ENCODE measurements at places on chromosomes 1 and 21.

DNA sequence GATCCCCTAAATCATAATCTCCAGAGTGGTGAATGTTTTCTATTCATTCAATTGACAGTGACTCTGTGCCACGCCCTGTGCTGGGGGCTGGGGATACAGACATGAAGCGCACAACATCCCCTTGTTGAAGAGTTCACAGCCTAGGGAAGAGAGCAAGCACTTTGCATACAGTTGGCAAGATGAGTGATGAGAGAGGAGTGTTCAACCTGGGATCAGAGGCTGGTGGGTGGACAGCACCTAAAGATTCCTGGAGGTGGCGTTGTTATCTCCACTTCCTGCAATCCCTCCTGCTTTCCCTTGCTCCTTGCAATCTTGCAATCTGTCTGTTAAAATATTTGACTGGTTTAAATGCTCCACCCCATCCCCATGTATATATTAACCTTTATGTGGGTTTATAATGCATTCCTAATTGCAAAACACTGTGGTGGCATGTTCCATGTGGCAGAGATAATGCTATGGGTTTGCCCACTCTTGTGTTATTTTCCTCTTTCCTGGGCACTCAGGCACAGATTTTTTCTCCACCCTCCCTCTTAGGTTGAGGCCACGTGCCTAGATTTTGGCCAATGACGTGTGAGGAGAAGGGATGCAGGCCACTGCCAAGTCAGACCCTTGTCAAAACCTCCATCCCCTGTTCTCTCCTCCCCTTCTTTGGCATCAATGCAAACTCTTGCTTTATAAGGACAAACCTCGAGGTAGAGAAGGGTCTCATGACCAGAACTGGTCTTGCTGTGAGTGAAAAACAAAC lies 36.2 kb upstream of the GADD45A start:
- no peak for DNase-seq

DNA sequence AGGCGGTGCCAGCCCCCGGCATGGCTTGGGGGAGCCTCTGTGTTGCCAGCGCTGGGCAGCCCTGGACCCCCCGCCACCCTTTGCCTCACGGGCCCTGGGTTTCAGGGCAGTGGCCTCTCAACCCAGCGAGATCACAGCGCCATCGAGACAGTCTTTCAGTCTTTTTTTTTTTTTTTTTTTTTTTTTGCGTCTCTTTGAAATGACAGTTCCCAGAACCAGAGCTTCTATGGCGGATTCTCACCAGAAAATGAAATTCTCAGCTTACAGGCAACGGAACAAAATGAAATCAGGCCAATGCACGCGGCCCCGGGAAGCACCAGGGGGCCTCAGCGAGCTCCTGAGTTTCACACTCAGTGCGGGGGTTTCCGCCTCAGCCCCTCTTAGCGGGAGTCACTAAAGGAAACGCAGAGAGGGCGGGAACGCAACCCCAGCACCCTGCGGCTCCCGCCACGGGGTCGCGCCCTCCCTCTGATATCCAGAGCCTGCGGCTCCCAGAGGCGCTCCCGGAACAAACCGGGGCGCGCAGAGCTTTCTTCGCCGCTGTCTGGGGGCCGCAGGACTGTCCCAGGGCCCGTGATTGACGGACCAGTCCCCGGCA lies 8.0 kb upstream of the COL6A1 start:
- DNase-seq = no peak

GRCh38 chr1:182200025-182200812 lies 138.7 kb upstream of the ZNF648 start:
- DNase-seq = no peak

DNA sequence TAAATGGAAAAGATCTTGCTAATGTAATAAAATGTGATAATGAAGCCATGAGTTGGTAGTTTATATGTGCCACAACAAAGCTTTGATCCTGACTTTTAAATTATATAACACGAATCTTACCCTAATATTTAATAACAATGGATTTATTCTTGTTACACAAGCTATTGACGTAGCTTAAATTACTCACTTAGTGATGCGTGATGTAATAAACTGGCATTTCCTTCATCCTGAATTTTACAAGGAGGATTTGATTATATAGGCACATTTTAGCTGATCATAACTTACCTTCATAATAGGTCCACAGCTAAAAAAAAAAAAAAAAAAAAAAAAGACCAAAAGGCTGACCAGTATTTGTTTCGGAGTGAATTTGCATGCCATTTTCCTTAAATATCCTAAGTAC lies 76.2 kb upstream of the IVNS1ABP start:
- no peak for DNase-seq

GRCh38 chr1:102853136-102853535 lies 255.2 kb downstream of the COL11A1 start:
- DNase-seq = no peak

GRCh38 chr1:201916649-201917249 lies 28.1 kb downstream of the SHISA4 start:
- no peak for DNase-seq

- DNase-seq = no peak
Observed at GRCh38 chr21:41059871-41060270, 108.1 kb upstream of the BACE2 start.

- peak; percentile 28 for DNase-seq
Observed at GRCh38 chr1:85464497-85465098, 361 bp downstream of the DDAH1 start.

- no peak for DNase-seq
Observed at GRCh38 chr1:44240802-44241671, 27.8 kb downstream of the DMAP1 start.

DNA sequence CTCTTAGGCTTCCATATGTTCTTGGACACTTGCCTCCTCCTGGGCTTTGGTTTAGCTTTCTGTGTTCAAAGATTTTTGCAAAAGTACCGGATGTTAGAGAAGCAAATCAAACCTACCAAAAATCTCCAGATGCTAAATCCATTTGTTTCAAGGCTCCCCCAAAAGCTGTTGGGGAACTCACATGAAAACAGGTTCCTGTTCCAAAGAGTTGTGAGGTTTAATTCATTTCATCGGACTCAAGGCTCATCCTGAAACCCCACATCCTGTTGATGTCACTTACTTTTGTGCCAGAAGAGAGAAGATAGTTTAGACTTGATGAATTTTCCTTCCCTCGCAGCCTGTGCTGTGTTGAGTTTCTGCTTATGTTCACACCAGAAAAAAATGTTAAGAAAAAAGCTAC lies 41.7 kb upstream of the RXRG start:
- DNase-seq = no peak

GRCh38 chr1:70247122-70247521 lies 25.9 kb downstream of the SRSF11 start:
- no peak for DNase-seq

DNA sequence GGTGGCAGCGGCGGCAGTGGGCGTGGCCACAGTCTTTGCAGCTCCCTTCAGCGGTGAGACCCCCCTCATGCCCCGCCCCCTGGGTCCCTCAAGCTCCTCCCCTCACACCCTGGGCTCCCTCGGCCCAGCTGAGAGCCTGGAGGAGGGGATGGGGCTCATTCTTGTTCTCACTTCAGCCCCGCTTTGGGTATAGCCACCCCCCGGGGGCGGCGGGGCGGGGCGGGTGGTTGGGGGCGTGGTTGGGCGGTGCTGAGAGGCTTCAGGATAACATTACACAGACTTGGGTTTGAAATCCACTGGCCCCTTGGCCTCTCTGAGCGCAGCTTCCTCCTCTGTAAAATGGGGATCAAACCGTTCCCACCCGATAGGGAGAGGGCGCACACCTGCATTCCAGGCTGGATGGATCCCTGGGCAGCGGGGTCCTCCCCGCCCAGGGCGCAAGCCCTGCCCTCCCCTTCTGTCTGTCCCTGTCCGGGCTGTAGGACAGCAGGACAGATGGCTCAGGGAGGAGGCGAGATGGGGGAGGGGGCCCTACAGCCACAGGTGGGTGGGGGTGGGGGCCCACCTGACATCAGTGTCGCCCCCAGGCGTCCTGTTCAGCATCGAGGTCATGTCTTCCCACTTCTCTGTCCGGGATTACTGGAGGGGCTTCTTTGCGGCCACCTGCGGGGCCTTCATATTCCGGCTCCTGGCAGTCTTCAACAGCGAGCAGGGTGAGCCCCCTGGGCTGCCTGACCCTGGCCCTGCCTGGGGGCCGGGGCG lies 5.1 kb downstream of the CLCNKA start:
- DNase-seq = no peak

GRCh38 chr1:182227864-182228547 lies 163.6 kb downstream of the GLUL start:
- DNase-seq = no peak

- no peak for DNase-seq
Observed at GRCh38 chr1:23759277-23759676, 16.0 kb downstream of the ELOA start.

DNA sequence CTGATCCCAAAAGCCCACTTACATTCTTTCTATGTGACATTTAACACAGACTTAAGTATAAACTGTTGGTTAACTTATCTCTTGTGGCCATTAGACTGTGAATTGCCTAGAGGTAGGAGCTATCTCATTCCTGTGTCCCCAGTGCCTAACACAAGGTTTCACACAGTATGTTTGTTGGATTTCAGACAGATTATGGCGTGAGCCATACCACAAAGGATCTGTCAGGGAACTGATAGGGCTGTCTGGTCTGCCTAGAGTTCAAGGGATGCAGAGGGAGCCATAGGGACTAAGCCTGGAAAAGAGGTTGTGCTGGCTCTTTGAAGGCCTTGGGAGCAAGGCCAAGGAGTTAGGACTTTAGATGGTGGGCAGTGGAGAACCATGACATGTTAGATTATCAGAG lies 40.0 kb downstream of the MEF2D start:
- DNase-seq = no peak

DNA sequence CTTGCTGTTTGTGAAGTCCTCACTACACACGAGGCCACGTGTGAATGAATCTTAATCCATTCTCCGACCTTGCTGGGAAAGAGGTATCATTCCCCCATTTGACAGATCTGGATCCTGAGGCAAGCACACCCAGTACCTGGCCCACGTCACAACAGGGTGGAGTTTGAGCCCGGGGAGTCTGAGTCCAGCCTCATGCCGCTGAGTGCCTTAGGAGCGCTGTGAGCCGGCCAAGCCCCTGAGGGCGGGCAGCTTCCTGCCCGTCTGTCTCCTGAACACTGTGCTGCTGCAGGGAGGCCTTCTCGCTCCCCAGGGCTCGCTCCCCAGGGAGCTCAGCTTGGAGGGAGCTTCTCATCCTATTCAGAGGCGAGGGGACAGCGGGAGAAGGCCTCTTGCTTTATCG lies 29.7 kb downstream of the SLC45A1 start:
- DNase-seq = peak; percentile 23

GRCh38 chr21:44630440-44630839 lies 3.5 kb downstream of the KRTAP10-9 start:
- DNase-seq = no peak

DNA sequence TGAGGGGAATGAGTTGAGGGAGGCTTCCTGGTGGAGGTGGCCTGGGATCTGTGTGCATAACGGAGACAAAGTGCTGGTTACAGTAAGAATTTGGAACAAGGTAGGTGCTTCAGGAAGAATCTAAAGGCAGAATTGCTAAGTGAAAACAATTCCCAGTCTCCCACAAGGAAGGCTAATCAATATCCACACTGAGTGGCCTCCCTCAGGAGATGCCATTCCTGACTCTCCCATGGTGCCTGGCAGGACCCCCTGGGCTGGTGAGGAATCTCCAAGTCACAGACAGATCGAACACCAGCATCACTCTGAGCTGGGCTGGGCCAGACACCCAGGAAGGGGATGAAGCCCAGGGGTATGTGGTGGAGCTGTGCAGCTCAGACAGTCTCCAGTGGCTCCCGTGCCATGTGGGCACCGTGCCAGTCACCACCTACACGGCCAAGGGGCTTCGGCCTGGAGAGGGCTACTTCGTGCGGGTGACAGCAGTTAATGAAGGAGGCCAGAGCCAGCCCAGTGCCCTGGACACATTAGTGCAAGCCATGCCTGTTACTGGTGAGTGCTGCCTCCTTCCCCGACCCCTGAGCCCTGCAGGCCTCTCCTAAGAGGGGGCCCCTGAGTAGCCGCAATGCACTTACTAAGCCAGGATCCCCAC lies 30.7 kb downstream of the IGFN1 start:
- DNase-seq = no peak

All from foreskin keratinocyte (primary cell).